Neural crest cell (in vitro differentiated cells): ENCODE measurements at places on chromosomes 3 and 15. TPM values are rescaled to one million over a fixed set of nuclear protein-coding genes. Genes with fewer than 3 reads are reported as not detected.

The PCOLCE2 gene
- total RNA-seq = 4.9 and 6.3 TPM in 2 replicates

The CD86 gene
- total RNA-seq = not detected in 2 replicates

The FILIP1L gene
- total RNA-seq = 9.8 TPM in 2 replicates

DNA sequence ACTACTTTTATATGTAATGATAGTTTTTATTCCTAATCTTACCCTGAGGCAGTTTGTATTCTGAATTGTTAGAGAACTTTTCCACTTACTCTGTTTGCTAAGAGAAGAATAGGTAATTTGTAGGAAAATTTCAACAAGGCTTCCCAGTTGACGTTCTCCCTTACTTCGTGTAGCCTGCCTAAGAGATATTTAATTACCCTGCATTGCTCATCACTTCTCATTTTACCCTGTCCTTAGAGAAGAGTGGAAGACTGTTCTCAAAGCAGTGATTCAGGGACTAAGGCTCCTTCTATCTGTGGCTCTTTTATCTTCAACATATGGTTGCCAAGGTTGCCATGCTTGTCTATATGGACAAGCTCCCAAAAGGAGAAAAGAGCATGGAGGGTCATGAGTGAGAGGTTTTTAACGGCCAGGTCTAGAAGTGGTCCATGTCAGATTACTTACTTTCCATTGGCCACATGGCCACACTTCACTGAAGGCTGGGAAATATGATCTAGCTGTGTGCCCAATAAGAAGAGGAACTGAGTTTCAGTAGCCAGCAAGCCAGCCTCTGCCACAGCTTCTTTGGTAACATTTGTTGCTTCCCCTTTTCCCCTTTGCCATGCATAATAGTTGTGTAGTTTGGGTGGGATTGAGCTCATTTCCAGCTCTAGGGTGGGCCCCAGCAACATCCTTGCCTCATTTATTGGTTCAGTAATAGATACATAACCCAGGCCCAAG is 22.1 kb downstream of the PDE8A start:
- no peak overlapping the region for H3K27ac ChIP-seq
- DNase-seq = no peak
- no peaks in the 10 kb centered on the region for H3K4me1 ChIP-seq
- H3K36me3 ChIP-seq = no peaks in the 10 kb centered on the region
- no peaks in the 10 kb centered on the region for H3K27me3 ChIP-seq

DNA sequence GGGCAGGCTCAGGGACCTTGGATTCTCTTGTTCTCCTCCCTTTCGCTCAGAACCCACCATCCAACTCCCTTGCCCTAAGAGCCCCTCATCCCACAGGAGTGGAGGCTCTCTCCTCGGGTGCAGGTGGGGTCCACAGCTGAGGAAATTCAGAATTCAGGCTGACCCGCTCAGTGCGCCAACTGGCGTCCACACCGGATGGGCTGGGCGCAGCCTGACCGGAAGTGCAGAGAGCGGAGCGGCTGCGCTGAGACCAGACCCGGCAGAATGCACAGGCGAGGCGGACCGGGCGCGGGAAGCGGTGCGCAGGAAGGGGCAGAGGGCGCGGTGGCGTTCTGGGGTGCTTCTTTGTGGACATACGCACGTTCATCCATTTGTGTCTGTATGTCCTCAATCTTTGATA is 210.4 kb upstream of the NDN start:
- no peak for DNase-seq
- peaks cover 17% of the 10 kb centered on the region for H3K36me3 ChIP-seq
- no peaks in the 10 kb centered on the region for H3K4me1 ChIP-seq

DNA sequence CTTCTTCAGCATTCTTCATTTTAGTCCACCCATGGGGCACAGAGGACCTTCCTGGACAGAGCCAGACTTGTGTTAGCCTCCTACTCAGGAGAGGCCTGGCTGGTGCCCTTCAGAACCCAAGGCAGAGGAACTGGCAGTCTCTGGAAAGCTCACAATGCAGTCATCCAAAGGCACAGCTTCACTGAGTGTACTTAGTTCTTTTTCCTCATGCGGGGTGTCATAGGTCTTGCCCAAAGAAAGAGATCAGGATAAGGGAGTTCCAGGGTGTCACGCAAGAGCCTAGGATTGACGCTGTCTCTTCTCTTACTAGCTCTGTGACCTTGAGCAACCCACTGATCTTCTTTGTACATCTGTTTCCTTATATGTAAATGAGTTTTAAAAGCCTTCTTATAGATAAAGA is 58.7 kb downstream of the CD200 start:
- H3K4me3 ChIP-seq = peak overlapping the region; percentile 6
- H3K4me1 ChIP-seq = peaks cover 58% of the 10 kb centered on the region
- peak overlapping the region; percentile 93 for H3K27ac ChIP-seq
- H3K27me3 ChIP-seq = no peaks in the 10 kb centered on the region
- peaks cover 8% of the 10 kb centered on the region for H3K36me3 ChIP-seq
- no peak for DNase-seq

DNA sequence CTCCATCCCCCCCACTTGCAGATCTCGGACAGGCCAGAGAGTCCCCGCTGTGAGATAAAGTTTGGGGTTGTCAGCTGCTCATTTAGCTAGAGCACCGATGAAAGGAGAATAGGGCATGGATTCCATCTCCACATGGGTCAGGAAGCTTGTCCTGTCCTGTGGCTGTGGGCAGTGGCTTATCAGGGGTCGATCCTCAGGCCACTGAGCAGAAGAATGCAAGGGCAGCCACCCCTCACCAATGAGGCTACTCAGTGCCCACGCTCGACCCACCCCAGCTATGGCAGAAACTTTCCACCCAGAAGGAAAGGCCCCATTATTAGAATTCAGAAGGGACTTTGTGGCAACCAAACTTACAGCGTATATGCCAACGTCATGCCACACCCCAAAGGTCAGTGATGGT is 43.3 kb downstream of the CPN2 start:
- H3K4me1 ChIP-seq = peaks cover 40% of the 10 kb centered on the region
- H3K36me3 ChIP-seq = no peaks in the 10 kb centered on the region
- peaks cover 75% of the 10 kb centered on the region for H3K27me3 ChIP-seq
- H3K4me3 ChIP-seq = no peak overlapping the region
